WERI-Rb-1 (cell line): ENCODE measurements at places on chromosomes 12 and 14.
A peak's percentile ranks its signal among the peaks of the same experiment; 100 is the strongest.

DNA sequence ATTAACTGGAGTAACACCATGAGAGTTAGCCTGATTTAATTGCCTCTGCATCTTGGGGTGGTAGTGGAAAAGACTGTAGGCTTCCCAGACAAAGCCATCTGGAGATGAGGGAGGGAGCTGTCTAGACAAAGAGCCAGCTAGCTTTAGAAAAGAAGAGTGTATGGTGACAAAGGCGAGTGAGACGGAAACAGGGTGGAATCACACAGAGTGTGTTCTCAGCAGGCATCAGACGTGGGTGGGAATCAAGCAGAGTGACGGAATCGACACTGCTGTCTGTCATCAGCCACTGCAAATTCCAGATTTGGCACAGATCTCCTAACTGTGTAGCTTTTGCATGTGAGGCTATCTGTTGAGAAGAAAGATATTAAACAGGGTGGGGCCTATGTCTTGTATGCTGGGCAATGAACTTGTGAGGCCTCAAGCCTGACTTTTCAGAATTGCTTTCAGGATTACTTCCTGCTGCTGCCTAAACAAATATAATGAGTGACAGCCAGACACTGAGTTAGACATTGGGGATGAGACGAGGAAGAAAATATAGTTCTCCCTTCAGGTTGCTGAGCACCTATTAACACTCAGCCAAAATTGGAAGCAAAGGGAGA, 236.5 kb upstream of the GRIP1 start:
- peak; percentile 6 for DNase-seq

DNA sequence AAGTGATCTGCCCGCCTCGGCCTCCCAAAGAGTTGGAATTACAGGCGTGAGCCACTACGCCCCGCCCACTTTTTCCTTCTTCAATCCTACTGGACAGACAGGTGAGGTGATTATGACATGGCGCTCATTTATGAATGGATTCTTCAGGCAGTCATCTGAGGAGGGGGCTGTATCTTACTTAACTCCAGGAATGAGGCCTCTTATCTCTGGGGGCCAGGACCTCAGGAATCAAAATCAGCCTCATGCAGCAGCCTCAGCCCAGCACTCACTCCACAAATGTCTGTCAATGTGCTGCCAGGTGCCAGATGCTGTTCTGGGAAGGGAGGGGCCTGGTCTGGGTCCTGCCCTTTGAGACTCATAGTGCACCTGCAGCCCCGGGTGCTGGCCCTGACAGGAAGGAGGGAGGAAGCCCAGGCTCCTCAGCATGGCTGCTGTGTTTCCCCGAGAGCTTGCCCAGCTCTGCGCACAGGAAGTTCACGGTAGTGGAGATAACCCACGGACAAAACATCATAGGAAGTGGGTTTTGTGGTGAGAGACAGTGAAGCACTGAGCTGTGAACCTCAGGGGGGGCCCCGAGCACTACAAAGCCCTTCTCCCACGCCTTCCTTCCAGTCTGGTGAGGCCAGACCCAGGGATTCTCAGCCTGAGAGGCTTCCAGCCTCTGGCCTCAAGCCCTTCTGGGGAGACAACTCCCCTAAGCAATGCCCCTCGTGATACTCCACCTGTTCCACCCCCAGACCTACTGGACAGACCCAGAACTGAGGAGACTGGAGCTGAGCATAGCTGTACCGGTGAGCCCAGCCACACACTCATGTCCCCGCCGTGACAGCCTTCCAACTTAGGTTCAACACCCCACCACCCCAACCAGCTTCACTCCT, 22.3 kb downstream of the GALNT6 start:
- peak; percentile 48 for DNase-seq

DNA sequence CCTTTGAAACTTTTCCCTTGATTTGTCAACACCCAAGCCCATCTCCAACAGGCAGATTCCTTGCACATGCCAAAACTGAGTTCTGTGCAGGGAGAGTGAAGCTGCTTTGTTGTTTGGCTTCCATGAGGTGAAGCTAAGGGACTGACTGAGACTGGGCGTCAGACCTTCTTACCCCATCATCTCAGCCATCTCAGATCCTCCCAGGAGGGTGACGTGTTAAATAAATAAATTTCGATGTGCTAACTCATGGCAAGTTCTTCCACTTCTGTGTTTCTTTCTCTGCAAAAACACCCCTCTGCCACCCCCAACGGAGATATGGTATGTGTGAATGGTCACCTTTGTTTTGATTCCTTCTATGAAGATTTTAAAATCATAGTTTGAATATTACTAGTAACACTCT, 17.8 kb downstream of the UTP20 start:
- DNase-seq, result no peak

DNA sequence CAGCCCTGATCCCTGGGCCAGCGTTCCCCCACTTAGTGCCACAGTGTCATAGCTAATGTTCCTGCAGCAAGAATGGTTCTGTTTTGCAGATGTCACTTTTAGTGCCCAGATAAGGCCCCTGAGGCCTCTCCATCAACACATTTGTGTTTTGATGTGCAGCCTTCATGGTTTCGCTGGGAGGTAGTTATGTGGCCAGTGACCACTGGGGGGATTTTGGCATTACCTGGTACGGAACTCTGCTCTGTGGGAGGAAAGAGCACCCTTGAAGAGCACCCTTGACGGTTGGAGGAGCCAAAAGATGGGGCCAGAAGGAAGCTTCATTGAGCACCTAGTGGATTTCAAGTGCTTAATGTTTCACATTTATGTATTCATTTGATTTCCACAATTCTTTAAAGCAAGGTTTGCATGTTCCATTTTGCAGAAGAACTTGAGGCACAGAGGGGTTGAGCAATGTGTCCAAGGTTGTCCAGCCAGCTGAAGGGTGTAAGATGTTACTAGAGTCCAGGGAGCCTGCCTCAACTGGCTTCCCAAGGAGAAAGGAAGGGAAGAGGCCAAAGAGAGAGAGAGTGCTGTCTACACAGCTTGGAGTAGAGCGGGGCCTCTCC, 13.0 kb downstream of the SERPINA11 start:
- no peak for DNase-seq

DNA sequence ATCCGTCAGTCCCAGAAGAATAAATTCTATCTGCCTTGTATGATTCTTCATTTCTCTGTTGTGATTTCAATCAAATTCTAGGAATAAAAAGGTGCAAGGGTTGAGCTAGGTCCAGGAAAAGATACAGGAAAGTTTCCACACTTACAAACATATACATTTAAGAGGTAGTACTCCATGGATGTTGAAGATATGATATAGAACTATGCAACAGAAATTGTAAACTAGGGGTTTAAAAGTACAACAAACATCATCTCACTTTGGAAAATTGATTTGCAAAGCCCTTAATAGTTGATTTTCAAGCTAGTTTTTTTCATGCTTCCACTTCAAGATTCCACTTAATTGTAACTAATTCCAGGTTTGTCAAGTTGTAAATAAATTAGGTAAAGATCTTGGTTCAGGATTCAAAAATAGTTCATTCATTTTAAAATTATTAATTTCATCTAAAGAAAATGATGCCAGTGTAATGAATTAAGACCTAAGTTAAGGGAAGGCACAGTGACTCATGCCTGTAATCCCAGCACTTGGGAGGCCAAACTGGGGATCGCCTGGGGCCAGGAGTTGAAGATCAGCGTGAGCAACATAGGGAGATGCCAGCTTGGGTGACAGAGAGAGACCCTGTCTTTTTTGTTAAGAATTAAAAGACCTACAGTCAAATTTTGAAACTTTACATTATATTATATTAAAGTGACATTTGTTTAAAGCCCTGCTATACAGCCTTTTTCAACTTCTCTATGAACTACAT, at the start of gene OR6C70:
Gene OR6C70, minus strand, starts transcription at position 51 of the 742 bp plus-strand sequence. Its CDS starts 0 bp downstream, at position 51.
- DNase-seq, result no peak

DNA sequence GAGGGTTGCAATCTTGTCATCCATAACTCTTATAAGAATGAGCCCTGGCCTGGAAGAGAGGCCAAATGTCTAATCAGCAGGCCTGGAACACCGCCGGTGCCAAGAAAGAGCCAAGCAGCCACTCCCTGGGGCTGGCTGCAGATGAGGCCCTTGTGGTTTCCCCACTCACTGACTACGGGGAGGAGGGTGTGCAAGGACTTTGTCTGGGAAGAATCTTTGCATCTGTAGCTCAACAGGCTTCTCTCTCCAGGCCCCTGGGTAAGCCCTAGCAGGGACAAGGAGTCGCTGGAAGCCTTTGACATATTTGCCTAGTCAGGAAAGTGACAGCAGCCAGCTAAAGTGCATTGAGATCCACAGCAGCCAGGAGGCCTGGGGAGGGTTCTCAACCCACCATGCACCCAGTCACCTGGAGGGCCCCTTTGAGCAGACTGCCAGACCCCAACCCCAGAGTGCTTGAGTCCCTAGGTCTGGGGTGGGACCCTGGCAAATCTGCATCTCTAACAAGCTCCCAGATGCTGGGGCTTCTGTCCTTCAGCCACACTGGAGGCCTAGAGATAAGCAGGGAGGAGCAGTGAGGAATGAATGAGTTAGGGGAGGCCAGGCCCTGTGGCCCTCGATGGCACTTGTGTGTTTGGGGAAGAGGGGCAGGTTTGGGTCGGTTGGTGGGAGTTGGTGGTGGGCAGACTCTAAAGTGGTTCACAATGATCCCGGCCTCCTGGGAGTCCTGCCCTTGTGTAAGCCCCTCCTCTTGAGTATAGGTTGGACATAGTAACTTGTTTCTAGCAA, 13.9 kb upstream of the LRTM2 start:
- DNase-seq, result no peak

DNA sequence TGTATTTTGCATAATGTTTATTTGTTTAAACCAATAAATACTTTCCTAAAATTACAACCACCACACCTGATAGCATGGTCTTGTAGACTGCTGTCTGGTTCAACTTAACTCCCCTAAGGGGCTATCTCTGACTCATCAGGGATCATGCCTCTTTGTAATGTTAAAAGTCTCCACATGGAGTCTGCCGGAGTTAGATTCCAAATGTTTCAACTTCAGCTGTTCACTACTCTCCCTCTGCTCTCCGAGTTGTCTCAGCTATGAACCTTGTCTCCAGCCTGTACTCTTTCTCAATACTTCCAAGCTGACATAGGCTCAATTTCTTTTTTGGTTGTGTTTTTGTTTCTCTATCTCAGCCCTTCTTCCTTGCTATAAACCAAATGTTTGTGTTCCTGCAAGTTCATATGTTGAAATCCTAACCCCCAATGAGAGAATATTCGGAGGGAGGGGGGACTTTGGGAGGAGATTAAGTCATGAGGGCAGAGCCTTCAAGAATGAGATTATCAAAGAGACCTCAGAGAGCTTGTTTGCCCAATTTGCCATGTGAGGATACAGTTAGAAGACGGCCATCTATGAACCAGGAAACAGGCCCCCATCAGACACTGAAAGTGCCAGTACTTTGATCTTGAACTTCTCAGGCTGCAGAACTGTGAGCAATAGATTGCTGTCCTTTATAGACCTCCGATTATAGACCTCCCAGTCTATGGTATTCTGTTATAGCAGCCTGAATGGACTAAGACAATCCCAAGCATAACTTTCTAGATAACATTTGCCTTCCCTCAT, 858.2 kb downstream of the VRK1 start:
- DNase-seq, result no peak

DNA sequence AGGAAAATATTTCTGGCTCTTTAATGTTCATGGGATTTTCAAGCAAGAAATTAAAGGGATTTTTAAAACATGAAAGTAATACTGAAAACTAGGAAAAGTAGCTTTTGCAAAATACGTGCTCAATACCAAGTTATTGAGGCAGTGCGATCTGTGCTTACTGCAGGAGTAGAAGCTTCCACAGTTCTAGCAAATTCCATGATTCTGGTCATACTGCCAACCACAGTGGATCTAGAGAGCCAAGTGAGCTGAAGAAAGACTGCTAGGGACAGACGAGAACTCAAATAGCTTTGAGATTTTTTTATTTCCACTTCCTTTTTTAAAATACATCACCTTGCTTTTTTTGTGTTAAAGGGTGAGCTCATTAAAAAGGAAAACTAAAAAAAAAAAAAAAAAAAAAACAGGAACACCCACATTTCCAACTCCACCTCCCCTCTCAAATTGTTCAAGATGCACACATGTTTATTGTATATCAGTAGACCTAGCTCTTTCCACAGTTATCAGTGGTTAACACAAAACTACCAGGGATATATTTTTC, 26.2 kb downstream of the EGLN3 start:
- no peak for DNase-seq

GRCh38 chr12:57000393-57000792, 6.0 kb downstream of the ZBTB39 start:
- DNase-seq, result no peak

GRCh38 chr14:59632381-59632780, 55.8 kb upstream of the CCDC175 start:
- peak; percentile 63 for DNase-seq

- DNase-seq, result no peak
These were observed 334.5 kb upstream of the SEL1L start for GRCh38 chr14:81868172-81868571.

GRCh38 chr12:118982302-118982701, 961 bp downstream of the SRRM4 start:
- DNase-seq, result no peak

DNA sequence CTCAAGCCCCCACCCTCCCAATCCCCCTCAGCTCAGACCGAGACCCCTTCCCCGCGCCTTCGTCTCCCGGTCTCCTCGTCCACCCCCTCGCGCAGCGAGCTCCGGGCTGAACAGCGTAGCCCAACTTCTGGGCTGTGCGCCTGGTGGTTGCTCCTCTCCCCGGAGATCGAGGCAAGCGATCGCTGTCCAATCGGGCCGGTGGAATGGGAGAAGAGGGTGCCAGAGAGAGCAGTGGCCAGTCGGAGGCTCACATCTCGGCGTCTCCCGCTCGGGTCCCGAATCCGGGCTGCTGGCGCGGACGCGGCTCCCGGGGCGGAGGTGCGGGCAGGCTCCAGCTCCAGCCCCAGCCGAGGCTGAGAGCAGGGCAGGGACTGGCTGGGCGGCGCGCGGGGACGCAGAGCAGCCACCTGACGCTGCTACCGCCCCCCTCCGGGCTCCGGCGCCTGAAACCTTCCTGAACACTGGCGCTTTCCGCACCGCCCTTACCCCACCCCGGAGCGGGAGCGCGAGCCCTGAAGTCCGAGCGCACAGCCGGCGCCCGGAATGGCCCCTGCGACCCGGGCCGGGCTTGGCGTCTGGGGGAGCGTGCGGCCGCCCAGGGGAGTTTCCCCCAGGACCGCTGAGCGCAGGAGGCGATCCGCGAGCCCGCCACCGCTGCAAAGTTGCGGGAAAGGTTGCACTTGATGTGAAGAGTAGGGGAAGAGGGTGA, 508 bp upstream of the KCNH5 start:
- DNase-seq, result peak; percentile 86

DNA sequence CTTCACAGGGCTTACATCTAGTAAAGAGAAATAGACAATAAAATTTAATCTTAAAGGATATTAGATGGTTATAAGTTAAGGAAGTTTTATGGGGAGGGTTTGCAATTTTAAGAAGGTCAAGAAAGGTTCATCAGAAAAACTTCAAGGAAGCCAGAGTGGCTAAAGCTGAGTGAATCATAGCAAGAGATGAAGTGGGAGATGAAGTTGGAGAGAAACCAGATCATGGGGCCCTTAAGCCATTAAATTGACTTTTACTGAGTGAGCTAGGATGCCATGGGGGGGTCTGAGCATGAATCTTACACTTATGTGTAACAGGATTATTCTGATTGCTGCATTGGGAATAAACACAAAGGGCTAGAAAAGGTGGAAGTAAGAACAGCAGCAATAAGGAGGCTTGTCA, 189.2 kb downstream of the LRIG3 start:
- no peak for DNase-seq
